ENCODE measurements at places on chromosomes 5 and 9.

GRCh38 chr9:99431103-99431502 lies 209.0 kb downstream of the SEC61B start:
- DNase-seq, result peak; percentile 81

GRCh38 chr5:168039039-168039438 lies 252.4 kb upstream of the WWC1 start:
- no peak for DNase-seq

DNA sequence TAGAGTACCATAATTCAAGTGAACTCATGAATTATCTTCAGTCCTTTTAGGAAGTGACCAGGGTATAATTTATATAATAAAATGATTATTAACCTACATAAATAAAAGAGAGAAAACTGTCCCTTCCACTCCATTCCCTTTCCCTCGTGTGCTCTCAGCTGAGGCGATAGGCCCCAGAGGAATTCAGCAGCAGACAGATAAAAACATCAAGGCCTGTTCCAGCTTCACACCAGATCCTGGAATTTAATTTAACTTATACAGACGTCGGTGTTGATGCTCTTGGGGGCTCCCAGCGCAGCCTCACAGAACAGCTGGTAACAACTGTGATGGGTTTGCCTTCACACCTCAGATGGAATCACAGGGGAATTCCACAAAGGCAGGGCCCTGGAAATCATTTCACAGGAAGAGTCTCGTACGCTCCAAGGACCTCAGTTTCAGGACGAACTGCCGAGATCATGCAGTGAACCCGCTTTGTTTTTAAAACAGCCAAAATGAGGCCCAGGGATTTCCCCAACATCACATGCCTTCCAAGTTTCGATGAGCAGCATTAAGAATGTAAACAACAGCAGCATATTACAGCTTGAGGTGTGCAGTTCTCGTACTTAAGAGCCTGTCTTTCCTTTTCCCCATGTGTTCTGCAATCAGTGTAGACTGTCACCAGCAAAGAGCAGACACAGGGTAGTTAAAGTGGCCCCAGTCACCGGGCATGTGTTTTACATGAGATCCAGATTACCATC lies 73.6 kb upstream of the ALDH1B1 start:
- DNase-seq, result peak; percentile 86

- no peak for DNase-seq
These were observed 14.5 kb downstream of the PLPP1 start for GRCh38 chr5:55520117-55520839.

- no peak for DNase-seq
These were observed 162.8 kb downstream of the PIK3R1 start for GRCh38 chr5:68378204-68378820.

GRCh38 chr9:1946526-1947283 lies 68.4 kb upstream of the SMARCA2 start:
- DNase-seq, result no peak

GRCh38 chr9:16602494-16602893 lies 268.0 kb downstream of the BNC2 start:
- no peak for DNase-seq

- no peak for DNase-seq
These were observed 112.6 kb upstream of the ZNF608 start for GRCh38 chr5:124859027-124859426.

Data from choroid plexus epithelial cell (primary cell).